8988T (cell line): ENCODE measurements at places on chromosomes 1 and 21.

- no peak for DNase-seq
Measured at GRCh38 chr1:210571356-210572284, 242.9 kb downstream of the HHAT start.

GRCh38 chr1:196896355-196896754 lies 8.5 kb downstream of the CFHR4 start:
- no peak for DNase-seq

DNA sequence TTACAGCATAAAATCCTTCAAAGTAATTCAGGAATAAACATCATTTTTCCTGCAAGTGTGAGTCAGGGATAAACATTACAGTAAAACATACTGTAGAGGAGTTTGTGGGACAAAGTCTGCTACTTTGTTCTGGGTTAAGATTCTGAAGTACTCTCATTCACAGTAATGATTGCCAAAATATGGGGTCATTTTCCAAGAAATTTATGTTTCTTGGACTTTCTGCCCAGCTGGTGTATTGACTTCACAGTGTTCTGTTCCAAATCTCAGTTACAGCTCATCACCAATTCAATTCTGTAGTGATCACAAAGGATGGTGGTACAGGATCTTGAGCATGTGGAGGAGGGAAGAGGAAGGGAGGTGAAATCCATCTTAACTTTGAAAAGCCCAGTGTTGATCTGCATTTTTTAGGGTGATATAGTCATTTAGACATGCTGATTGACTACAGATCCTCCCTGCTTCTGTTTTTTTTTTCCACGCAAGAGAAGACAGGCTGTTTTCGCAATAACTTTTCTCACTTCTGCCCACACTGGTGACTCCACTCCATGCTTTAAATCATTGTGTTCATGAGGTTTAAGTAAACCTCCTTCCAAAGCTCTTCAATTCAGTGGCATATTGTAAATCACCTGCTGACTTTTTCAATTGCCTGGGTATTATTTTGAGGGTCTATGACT lies 60.4 kb upstream of the C1orf53 start:
- DNase-seq: no peak

- DNase-seq: no peak
Measured at GRCh38 chr1:8020032-8020431, 6.1 kb downstream of the ERRFI1 start.

DNA sequence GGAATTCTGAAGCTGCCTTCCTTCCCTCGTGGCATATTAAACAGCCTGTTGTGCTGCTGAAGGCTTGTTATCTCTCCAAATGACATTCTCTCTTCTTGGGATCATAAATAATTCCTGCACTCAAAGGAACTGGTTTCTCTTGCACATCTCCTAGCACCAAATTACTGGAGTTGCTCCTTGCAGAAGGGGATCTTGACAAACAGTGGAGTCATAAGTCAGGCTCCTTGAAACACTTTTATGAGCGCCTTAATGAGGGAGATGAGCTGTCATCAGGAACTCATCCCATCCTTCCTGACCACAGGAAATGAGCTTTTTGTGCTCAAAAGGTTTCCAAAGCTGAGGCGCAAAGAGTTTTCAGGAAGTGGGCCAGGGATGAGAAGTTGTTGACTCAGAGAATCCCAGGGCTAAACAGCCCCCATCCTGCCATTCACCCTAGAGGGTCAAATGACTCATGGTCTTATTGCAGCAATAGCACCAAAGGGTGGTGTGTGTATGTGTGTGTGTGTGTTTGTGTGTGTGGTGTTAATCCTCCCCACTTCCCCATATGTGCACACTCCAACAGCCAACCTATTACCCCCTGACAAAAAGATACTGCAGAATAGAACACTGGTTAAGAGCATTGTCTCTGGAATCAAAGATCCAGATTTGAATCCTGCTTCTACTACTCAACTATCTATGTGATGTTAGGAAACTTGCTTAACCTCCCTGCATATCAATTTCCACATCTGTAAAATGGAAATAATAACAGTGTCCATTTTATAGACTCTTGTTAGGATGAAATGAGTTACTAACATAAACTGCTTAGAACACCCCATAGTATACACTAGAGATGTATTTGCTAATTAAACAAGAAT lies 2.8 kb upstream of the PHC2 start:
- no peak for DNase-seq

GRCh38 chr1:235902677-235903542 lies 36.2 kb upstream of the LYST start:
- DNase-seq: no peak

DNA sequence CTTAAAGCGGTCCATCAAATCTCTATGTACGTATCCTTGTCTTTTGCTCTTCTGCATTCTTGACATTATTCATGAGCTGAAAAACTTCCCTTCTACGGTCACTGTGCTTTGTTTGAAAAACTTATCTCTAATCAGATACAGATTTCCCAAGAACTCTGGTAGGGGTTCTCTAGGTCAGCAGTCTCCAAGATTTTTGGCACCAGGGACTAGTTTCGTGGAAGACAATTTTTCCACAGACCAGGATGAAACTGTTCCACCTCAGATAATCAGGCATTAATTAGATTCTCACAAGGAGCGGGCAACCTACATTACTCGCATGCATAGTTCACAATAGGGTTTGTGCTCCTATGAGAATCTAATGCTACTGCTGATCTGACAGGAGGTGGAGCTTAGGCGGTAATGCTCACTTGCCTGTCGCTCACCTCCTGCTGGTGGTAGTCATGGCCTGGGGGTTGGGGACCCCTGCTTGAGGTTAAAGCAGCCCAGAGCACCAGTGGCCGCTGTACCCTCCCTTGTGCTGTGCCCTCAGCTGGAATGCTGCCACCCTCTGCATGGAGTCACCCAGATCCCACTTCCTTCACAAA lies 30.8 kb downstream of the AK2 start:
- DNase-seq: no peak

- no peak for DNase-seq
Measured at GRCh38 chr1:195462152-195462551, 1146.1 kb downstream of the KCNT2 start.
